Stimulated activated CD8-positive, alpha-beta memory T cell treated with anti-CD3 and anti-CD28 coated beads, Interleukin-15, amount 100 ng/mL, for 24 hours (primary cell): ENCODE measurements at places on chromosomes 3 and 15.

DNA sequence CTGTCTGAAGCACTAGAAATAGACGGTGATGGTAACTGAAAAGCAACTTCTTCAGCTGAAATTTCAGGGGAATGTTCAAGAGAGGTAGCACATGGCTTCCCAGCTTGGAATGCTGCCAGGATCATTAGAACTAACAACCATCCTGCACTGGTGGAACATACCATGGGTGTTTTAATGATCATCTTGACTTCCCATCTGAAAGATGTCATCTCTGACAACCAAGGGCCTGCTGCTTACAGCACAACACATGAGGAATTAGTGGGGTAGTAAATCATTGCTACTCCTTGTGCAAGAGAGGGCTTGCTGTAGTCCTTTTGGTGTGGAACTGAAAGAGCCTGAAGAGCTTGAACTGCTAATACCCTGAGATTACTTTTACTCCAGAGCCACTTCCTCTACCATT, 853.7 kb downstream of the MCTP2 start:
- no peak for DNase-seq

DNA sequence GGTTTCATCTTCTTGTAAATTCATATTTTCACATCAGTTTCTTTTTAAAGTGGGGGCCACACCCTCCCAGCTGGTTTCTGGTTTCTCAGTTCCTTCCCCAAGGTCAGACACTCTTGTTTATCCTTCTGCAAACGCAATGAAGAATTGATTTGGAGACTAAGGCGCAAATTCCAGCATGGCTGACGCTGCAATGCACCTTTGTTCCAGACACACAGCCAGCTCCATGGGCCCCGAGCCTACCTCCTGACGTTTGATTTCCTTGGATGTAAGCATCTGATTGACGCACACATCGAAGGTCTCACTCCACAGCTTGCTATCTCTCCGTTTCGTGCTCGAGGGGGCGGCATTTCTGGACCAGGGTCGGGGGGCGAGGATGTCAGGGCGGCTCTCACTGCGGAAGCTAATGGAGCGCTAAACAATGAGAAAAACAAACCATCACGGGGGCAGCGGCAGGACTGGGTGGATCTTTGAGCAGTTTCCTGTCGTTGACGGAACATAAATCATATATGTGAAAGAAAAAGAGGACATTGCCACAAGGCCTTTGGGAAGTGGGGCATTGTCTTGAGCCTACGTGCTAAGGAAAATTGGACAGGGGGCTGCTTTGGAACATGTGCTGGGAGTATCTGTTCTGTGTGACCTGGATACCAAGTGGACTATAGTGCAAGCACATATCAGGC, 46.9 kb downstream of the ARHGEF3 start:
- DNase-seq: no peak

- DNase-seq: no peak
Observed at GRCh38 chr15:64897345-64897985, 14.2 kb upstream of the ANKDD1A start.

DNA sequence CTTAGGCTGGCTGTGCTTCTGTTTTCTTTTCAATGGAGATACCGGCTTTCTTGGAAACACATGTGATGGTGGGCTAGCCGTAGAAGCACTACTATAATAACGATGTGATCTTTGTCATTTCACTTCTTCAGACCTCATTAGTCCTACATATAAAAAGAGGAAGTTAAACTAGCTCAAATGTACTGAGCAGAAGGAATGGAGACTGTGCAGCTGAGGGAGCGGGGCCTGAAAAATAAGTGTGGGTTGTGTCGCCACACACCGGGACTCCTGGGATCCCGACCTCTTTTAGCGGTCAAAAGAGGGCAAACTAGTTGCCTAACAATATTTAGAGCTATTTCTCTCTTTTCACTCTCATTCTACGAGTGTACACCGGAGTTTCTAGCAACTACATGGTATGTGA, 1.0 kb upstream of the RNF7 start:
- DNase-seq: no peak

DNA sequence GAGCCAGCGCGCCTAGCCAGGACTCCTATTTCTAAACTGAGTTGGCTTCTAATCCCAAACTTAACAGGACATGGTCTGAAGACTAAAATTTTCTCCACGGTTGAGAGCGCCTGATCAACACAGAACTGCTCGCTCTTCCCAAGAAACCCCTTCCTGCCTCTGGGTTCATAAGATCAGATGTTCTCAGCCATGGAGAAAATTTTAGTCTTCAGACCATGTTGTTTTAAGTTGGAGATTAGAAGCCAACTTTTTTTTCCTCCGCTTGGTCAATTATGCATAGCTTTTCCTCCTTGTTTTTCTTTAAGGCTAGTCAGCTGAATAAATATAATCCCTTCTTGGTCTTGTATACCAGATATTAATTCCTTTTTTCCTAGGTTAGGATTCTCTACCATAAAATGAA, 356.6 kb upstream of the ADAMTS9 start:
- DNase-seq: no peak
